Retinal pigment epithelial cell (primary cell): ENCODE measurements at places on chromosomes 16 and 17.

DNA sequence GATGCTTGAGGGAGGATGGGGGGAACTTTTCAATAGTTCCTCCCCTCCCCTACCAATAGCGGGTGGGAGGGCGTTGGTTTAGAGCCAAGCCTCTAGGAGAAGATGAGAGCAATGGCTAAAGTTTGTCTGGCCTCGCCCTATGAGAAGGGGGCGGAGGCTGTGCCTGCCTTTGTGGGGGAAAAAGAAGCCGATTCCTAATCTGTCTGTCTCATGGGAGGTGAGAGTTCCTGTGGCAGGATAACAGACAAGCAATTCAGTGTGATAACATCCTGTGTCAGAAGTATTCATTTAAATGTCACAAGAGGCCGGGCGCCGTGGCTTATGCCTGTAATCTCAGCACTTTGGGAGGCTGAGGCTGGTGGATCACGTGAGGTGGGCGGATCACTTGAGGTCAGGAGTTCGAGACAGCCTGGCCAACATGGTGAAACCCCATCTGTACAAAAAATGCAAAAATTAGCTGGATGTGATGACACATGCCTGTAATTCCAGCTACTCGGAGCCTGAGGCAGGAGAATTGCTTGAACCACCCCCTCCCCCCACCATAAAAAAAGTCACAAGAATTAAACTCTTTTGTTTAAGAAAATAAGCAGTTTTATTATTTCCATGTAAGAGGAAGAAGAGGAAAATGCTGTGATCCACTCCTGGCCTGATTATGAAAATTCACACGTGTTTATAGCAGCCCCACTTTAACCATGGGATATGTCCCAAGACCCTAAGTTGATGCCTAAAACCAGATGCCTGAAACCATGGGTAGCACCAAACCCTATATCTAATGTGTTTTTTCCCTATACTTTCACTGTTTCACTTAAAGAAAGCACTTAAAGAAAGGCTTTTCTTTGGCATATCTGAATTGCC is 1.7 kb downstream of the SLFN5 start:
- DNase-seq, result no peak

GRCh38 chr17:42275527-42276358 is 448 bp downstream of the STAT5B start:
- DNase-seq, result no peak

DNA sequence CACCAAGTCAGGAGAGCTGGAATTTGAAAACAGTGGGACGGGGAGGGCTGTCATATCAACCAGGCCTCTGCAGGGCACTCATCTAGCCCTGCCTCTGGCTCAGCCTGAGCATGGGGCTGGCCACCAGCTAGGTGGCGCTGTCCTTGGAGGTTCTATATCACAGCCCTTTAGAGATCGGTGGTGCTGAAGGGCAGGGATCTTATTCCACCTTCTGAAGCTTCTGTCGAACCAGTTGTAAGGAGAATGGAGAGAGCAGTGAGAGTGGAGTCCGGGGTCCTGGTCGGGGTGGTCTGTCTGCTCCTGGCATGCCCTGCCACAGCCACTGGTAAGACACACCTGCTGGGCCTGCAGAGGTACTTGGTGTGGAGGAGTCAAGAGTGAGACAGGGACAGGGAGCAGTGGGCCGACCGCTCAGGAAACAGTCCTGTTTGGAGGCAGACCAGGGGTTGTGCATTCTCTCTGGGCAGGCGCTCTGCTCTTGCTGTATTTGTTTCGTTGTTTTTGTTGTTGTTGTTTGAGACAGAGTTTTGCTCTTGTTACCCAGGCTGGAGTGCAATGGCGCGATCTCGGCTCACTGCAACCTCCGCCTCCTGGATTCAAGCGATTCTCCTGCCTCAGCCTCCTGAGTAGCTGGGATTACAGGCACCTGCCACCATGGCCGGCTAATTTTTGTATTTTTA is at the start of gene CES3:
CES3 (plus strand) TSS at position 202 of the 680 bp plus-strand sequence; CDS start at position 244, 42 bp downstream.
- DNase-seq, result no peak

GRCh38 chr17:46836500-46836899 is 14.9 kb upstream of the WNT9B start:
- DNase-seq, result no peak

GRCh38 chr17:77837917-77838316 is 120.6 kb upstream of the TNRC6C start:
- DNase-seq, result no peak

DNA sequence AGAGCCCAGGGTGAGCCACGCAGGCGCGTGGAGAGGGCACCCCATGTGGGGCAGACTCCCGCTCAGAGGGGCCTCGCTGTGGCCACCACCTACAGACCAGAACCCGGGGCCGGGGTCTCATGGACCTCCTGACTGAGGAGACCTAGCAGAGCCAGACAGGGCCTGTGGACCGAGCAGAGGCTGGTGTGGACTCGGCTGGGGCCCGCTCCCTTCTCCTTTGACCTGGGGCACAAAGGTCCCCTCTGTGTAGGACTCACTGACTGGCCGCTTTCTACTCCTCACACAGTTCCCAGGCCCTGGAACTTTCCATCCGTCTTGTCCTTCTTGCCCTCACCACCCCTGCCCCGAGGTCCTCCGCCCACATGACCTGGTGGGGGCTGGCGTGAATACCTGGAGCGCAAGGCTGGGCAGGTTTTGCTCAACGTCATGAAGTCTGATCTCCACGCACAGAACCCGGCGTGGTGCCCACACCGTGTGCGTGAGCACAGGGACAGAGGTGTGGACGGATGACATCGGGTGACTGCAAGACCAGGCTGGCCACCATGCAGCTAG is 44.7 kb upstream of the ACSF3 start:
- no peak for DNase-seq

GRCh38 chr16:76756423-76756822 is 434.6 kb upstream of the MON1B start:
- no peak for DNase-seq

GRCh38 chr17:78343543-78344201 is 16.2 kb downstream of the SOCS3 start:
- no peak for DNase-seq

GRCh38 chr17:48776602-48777001 is 40.4 kb downstream of the TTLL6 start:
- no peak for DNase-seq

DNA sequence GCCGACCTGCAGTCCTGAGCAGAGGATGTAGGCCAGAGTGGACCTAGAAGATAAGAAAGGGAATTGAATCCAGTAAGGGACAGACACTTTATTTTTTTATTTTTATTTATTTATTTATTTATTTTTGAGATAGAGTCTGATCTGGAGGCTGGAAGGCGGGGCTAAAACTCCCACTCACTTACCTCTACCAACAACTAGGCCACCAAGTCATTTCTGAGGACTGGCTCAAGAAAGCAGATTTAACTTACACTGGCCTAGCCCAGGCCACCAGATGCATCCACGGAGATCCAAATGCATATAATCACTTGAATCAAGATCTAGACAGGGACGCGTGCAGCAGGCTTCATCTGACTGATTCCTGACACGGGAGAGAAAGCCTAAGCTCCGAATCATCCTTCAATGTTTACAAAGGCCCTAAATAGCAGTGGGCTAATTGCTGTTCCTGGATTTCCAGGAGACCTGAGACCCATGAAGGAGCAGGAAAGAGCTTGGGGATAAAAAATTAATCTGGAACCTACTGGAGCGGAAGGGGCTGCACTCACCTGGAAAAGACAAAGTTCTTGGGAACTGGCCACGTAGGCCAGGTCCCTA is 1.1 kb upstream of the ALOX12 start:
- no peak for DNase-seq

GRCh38 chr16:11183951-11184350 is 72.1 kb downstream of the SOCS1 start:
- no peak for DNase-seq

GRCh38 chr17:36149296-36149820 is 27.1 kb downstream of the TBC1D3B start:
- no peak for DNase-seq

GRCh38 chr17:10178506-10178991 is 19.9 kb downstream of the GAS7 start:
- DNase-seq, result no peak

GRCh38 chr16:69839240-69839688 is 77.1 kb downstream of the WWP2 start:
- no peak for DNase-seq

DNA sequence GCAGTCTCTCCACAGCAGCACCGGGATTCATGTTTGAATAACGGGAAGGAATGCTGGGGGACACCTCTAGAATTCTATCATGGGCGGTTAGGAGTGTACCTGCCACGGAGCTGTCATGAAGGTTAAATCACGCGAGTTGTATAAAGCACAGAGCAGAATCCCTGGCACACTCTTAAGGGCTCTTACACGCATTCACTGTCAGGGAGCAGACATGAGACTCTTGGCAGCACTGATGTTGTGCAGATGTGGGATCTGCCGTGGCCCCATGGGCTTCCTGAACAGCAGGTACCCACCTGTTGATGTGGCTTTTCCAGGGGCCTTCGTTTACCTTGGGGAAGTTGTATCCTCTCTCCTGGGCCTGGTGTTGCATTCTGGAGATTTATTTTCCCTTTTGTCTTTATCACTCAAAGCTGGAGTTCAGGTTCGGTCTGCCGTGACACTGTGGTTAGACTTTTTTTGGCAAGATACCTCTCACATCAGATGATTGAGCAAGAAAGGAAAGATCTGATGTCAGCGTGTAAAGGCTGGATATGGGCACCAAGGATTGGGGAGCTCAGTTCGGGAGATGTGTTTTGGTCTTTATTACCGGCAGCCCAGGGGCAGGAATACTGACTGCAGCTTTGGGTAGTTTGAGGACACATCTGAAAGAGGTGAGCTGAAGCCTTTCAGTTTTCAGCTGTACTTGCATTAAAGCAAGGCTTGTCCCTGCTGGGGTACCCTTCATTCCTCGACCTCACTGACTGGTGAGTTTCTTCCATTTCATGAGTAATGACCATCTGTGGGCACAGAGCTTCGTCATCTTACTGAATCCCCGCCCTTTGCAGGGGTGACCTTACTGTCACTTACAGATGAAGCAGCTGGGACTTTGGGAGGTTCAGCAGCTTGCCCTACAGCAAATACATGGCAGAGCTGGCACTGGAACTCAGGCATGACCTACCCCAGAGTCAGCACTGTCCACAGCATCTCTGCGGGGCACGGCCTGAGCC is 19.3 kb downstream of the KNOP1 start:
- no peak for DNase-seq

DNA sequence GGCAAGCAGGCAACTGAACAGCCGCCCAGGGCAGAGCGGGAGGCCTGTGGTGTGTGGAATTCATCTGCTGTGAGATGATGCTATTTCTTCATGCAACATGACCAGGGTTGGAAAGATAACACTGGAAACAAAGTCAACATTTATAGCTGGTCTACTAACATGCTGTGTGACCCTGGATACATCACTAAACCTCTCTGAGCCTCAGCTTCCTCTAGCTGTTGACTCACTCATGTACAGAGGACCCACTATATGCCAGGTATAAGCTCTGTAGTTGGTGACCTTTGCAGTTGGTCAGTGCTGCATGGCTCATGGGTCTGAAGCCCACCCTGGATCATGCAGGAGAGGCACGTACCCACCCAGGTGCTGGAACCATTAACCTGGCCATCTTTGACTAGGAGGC is 180.9 kb downstream of the ZNF423 start:
- no peak for DNase-seq

DNA sequence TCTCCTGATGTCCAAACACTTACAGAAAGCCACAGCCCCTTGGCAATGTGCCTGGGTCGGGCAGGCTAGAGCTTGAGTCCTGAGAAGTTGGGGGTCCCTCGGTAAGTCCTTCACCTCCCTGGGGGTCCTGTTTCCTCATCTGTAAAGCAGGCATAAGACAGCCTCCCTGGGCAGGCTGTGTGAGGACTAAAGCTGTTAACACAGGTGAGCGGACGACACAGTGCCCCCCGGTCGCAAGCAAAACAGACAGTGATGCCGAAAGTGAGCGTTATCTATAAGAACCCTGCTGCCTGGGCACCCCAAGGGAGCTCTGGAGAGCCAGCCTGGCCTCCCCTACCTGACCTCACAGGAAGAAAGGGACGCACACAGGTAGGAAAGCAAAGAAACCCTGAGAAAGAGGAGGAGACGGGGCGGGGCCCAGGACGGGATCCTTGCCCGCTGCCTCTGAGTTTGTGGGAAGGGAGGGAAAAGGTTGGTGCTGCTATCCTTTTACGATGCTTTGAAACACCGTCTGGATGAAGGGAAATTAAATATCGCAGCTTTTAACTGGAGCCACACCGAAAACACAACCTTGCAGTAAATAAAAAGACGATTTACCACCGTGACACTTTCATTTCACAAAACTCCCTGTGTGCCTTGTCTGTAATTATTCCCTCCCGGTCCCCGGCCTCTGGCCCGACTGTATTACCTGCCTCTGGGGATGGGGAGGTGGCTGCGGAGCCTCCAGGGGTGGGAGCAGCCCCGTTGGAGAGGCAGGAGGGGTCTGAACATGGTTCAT is 67.1 kb downstream of the ENGASE start:
- DNase-seq, result no peak

- DNase-seq, result no peak
These were observed 54.1 kb upstream of the NUDT7 start for GRCh38 chr16:77668201-77668600.

DNA sequence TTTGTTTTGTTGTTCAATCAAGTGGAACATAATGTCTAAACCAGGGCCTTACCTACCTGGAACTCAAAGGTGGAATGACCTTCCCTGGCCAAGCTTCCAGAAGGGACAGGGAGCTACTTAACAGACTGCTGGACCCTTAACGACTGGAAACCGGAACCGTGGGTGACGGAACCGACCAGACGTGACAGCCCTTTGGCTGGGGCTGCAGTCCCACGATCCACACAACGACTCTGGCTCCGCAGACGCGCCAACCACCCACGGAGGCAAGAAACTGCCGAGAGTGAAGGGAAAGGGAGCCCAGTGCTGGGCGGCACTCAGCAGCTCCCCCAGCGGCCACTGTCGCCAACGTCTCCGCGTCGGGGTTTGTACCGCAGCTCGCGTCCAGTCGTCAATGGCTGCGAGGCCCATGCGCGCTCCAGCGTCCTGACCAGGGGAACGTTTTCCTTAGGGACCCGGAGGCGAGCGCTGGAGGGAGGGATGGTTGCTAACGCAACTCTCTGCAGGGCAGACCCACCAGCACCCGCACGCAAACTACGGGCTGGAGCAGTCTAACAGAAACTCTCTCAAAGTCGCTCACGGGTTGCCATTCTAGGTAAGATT is 5.5 kb upstream of the KIF22 start:
- no peak for DNase-seq

- peak; percentile 53 for DNase-seq
These were observed 20.1 kb downstream of the GLYR1 start for GRCh38 chr16:4826980-4827379.
